ENCODE measurements at places on chromosomes 12 and 14.

DNA sequence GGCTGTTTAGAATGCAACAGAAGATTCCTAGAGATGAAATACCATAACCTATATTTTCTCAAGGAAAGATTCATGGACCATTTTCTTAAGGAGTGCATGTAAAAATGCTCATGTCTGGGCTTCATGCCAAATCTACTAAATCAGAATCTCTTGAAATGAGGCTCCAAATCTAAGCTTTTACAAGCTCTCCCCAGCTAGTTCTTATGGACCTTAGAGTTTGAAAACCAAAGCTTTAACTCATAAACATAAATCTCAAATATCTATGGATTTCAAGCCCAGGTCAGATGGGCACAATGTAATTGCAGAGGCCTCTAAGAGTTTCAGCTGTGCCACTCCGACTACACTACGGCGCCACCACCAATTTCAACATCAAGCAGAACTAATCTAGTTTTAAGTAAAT is 117.3 kb upstream of the CAND1 start:
- DNase-seq: peak; percentile 24

DNA sequence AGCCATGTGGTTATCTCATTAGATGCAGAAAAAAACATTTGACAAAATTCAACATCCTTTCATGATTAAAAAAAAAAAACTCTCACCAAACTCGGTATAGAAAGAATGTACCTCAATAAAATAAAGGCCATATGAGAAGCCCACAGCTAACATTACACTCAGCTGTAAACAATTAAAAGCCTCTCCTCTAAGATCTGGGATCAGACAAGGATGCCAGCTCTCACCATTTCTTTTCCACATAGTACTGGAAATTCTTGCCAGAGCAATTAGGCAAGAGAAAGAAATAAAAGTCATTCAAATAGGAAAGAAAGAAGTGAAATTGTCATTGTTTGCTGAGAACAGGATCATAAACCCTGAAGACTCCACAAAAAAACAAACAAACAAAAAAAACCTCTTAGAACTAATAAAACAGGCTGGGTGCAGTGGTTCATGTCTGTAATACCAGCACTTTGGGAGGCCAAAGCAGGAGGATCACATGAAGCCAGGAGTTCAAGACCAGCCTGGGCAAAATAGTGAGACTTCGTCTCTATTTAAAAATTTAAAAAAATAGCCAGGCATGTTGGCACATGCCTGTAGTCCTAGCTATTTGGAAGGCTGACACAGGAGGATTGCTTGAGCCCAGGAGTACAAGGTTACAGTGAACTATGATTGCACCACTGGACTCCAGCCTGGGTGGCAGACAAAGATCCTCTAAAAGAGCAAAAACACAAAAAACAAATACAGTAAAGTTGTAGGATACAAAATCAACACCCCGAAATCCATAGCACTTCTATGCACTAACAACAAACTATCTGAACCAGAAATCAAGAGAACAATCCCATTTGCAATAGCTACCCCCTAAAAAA is 114.4 kb downstream of the FOXA1 start:
- no peak for DNase-seq

DNA sequence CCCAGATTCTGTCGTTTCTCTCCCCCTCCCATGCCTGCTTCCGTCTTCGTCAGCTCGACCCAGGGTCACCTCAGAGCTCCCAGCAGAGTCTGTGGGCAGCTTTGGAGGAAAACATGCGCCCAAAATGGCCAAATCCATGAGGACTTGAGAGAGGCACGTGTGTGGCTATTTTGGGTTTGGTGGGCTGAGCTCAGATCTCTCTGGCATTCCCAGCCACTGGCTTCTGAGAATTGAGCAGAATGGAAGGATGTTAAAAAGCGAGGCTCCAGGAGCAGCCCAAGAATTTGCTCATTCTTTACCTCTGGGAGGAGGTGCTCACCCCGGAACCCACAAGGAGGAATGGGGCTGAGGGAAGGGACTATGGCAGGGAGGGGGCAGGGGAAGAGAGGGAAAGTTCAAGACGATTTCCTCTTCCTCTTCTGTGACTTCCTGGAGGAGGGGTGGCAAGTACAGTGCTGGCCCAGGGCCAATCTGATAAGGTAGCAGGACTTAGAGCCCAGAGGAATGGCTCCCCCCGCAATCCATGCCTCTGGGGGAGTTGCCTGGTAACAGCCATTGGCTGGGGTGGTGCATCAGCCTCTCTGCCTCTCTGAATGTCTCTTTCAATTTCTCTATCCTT is 20.1 kb downstream of the TSPAN9 start:
- peak; percentile 24 for DNase-seq

DNA sequence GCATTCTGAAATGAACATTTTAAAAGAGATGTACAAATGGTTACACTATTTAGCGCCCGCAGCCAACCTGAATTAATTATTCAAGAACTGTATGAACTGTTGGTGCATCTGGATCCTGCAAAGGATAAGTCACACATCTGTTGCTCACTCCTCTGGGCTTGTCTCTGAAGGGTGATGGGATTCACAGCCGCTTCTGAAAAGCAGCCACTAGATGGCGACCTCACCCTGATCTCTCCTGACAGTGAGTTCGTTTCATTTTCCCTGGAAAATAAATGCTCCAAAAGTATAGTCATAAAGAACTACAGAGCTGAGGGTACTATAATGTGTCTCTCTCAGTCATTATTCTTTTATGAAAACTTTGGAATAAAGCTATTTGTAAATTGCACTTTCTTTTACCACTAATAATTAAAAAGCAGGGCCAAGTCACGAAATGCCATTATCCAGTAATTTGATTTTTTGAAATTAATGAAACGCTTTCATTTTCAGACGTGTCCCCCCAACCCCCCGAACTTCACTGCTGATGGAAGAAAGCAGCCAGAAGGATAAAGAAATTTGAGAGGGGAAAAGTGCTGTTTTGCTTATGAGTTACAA is 789.6 kb downstream of the NRXN3 start:
- peak; percentile 1 for DNase-seq

- DNase-seq: no peak
Measured at GRCh38 chr12:116937640-116938039, 26.9 kb downstream of the FBXW8 start.

DNA sequence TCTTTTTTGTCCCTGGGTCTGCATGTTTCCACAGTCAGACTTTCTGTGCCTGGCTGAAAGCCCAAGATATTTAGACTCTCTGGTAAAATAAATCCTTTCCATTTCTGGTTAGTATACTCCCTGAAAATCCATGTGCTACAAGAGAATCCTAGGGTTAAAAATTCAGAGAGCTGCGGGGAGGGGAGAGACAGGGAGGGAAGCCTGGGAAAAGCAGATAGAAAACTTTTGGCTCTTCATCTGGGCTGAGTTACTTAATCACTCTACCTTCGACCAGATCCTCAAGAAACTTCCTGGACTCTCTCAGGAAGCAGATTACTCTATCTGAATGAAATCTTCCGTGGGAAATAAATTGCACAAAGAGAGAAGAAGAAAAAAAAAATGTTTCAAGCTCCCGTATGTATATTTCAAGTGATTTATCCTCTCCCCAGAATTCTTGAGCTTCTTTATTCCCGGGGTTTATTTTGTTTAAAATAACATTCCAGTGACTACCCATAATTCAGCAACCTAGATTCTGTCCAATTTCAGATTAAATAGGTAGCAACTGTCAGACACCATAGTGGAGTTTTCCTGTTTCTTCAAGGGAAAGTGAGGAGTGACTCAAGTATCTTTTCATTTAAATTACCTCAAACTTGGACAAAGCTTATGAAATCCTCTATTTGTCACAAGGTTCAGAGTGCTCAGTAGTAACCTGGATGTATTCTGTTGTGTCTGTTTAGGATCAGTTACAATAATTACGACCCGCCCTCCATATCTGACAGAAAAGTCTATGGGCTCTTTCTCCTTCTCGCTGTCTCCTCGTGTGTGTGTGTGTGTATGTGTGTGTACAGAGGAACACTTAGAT is 163.7 kb downstream of the MYRFL start:
- no peak for DNase-seq

DNA sequence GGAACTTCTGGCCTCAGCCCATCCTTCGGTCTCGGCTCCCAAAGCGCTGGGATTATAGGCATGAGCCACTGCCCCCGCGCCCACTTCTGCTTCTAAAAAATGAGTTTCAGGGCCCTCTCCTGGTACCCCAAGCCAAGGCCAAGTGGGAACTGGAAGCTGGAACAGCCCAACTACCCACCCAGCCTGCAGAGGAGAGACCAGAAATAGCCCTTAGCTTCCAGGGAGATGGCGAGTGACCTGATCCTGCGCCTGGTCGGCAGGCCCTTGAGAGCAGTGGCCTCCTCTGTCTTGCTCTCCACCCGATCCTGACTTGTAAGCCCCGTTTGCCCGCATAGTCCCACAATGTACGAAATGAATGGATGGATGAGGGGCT is 31.2 kb upstream of the PLEKHG6 start:
- no peak for DNase-seq

GRCh38 chr12:114701104-114701414 is 17.1 kb upstream of the TBX3 start:
- DNase-seq: no peak

DNA sequence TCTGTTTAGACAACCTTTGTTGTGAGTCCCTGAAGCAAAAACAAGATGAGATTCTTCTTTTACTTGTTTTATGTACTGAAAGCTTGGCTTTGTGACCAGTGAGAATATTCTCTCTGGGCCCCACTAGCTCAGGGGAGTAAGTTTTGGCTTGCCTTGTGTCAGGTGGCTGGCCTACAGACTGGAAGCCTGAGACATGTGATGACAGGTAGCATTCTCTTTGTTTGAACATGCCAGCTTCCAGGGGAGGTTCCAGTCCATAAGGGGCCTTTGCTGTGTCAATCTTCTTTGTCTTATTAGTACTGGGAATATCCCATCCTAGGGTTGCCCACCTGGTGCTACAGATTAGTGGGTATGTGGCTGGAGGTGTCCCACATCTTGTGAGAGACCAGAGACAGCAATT is 66.1 kb upstream of the FERMT2 start:
- DNase-seq: no peak

DNA sequence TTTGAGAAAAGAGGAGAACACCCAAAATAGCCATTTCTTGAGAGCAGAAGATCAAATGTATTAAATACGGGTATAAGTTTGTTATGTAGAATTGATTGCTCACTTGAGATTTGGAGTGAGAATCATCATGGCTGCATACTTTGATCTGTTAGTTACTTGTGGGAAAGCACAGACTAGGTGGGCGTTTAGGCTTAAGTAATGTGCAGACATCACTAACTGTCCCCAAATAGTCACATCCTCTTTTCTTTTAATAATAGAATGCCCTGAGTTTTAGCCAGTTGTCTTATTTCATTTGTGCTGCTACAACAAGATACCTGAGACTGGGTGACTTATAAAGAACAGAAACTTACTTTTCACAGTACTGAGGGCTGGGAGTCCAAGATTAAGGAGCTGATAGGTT is 14.3 kb upstream of the GTF2A1 start:
- no peak for DNase-seq

- DNase-seq: no peak
Measured at GRCh38 chr14:54489318-54489683, 521 bp upstream of the GMFB start.

- DNase-seq: no peak
Measured at GRCh38 chr12:14810167-14810952, 3.6 kb downstream of the SMCO3 start.

- DNase-seq: no peak
Measured at GRCh38 chr12:46534327-46534840, 161.8 kb upstream of the SLC38A2 start.

DNA sequence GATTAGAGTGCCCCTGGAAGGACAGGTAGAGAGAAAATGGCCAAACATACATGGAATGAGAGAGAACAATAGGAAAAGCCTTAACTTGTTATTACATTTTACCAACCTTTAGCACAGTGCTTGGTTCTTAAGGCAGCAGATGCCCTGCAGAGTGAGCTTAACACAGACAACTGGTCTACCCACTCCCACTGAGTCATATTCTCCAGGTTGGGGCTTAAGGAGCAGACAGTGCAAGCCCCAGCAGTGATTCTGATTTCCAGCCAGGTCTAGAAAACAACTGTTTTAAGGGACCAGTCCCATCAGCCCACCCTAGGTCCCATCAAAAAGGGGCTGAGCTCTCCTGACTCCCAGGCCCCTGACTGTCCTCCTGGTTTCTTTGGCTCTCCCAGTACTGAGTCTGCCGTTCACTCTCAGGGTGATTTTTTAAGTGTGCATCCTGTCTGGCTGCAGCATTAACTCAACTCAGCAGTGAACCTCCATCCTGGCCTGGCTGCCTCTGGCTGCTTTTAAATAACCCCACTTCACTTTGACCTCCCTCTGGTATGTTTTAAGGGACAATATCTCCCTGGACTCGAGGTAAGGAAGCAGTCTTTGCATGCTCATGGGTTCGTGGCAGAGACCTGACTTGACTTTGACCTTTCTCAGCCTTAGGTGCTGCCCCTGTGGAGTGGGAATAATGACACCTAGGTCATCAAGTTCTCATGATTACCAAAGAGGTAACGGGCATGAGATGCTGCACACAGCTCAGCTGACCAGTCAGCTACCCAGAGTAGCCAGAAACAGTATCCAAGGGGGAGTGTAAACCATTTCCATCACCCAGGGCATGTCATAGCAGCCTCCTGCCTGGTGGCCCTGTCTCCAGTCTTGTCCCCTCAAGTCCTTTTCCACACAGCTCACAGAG is 210.7 kb upstream of the PWP1 start:
- DNase-seq: no peak

- no peak for DNase-seq
Measured at GRCh38 chr12:79071498-79071897, 206.9 kb downstream of the SYT1 start.

DNA sequence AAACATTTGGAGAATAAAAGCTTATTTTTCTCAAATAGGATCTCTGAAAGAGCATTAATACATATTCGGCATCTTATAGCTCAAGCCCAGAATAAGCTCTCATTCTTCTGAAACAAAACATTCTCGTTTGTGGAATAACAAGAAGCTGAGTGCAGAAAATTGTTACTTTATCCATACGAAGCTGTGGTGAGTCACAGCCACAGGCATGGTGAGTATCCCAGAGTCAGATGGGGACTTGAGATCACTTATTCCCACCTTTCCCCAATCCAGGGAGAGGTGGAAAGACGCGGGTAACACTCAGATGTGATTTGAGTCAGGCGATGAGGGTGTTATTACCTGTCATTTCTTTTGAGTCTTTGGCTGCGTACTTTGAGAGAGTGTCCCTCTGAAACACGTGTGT is 214.6 kb upstream of the TMEM132C start:
- no peak for DNase-seq

DNA sequence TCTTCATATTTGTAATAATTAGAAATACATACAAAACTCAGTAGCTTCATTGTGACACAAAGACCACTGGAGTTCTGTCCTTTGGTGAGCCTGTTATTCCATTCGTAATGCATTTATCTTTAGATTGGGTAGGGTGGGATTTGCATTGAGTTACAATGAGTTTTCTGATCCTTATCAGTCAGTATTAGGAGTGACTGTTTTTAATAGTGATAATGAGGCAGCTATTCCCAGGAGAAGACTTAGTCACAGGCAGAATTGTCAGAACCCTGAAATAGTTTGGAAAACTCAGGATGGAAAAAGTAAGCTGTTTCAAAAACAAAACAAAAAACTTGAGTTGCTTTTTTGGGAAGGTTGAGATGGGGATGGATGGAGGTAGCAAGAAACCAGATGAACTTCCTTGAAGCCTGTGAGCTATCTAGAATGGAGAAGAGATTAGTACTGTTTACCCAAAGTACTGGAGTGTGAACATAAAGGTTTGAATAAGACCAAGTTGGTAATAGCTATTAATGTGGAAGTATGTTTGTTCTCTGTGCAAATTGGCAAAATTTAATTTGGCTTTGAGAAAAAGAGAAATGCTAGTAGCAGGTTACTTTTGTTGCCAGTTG is 38.6 kb downstream of the FBXO34 start:
- no peak for DNase-seq

Data from NCI-H2029 treated with DMSO at 0.1 percent for 48 hours (cell line).